Nucleus accumbens (tissue), 56 donors: ENCODE measurements at places on chromosomes 4 and X.

DNA sequence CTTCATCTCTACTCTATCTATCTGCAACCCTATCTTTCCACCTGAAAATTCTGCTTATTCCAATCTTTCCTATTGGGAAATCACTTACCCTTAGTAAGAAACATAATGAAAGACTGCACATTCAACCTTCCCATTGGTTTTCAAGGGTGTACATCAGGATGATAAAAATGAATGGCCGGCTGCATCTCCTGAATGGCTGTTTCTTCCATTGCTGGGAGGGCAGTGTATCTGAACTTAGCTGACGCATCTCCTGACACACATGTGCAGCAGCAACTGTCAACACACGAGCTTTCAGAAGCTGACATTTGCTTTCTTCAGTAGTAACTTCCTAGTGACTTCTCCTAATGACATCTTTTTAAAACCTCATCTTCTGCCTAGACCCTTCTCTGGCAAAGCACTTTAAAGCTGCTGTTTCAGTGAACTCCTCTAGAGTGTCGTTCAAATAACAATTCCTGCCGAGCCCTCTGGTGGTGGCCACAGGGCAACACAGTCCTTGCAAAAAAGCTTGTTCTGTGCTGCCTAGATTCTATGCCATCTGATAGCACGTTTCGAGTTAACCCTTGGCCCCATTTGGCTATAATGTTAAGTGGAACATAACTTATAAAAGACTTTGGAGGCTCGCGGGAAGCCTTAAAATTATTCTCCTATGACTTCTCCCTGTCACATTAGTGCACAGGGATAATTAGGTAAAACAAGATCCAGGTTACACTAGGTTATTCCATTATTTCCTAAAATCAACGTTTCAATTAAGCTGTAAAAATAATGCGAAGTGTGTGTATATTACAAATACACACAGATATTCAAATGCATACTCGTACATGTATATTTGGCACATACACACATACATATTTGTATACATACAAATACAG lies 2340.7 kb downstream of the PCDH7 start:
- DNase-seq, result peak; percentile 5

DNA sequence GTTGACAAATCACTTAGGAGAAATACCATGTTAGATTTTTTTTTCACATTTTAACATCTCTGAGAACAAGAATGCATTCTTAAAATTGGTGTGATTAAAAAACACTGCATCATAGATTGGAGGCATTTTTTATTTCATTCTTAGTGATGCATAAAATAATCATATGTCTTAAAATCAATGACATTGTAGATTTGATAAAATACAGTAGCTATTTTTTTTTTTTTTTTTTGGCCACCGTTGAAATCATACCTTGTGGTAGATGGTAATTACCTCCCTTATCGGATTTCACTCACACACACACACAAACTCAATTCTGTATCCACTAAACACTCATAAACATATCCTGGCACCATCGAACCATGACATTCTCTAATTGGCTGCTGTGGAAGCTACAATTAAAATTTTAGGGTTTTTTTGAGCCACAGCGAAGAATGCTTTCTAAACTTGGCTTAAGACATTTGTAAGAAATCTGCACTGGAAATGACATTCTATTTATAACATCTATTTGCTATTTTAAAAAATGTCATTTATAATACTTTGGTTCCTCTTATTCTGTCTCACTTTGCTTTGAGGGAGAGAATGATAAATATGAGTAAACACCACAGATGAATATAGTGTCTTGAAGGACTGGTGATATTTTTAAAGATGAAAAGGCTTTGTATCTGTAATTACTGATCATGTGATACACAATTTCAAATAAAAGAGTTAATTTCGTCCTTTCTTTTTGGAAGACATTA lies 60.1 kb downstream of the CCSER1 start:
- no peak for DNase-seq

DNA sequence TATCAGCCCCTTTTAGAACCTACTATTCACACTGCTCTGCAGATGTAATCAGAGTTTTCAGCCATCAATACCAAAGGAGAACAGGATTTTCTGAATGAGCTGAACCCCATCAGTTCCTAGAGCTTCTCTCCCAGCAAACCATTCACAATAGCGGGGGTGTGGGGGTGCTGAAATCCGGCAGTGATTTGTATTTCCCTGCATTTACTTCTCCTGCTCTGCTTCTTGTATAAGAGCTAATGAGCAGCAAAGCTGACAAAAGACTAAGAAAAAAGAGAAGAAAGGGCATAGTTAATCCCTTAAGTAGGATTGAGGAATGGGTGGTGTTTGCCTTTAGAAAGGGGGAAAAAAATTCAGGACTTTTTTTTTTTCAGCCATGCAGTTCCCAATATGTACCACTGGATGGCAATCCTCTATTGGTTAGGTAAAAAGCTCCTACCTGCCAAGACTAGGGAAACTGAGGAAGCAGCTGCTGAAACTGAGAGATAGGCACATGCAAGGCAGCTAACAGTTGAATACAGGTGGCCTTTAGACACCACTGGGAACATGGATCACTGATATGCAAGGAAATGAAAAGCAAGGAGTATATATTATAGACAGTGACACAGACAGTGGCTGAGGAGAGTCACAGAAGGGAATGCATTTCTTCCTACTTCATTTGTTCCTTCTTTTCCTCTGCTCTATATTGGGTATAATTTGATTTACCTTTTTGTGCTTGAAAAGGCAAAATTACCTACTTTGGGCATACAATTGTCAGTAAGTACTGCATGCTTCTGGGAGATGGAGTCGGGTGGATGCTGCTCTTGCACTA lies 217.9 kb downstream of the HS6ST2 start:
- DNase-seq, result no peak

- no peak for DNase-seq
Measured at GRCh38 chr4:6753103-6753560, 29.4 kb upstream of the KIAA0232 start.

GRCh38 chr4:159606835-159607234 lies 504.0 kb downstream of the RAPGEF2 start:
- no peak for DNase-seq

- no peak for DNase-seq
Measured at GRCh38 chrX:99117011-99117410, 1293.1 kb downstream of the PCDH19 start.

- no peak for DNase-seq
Measured at GRCh38 chr4:153148791-153149190, 55.5 kb upstream of the TRIM2 start.

- DNase-seq, result no peak
Measured at GRCh38 chrX:13983734-13984133, 46.0 kb downstream of the GEMIN8 start.

- no peak for DNase-seq
Measured at GRCh38 chr4:42594888-42595287, 62.0 kb downstream of the ATP8A1 start.

DNA sequence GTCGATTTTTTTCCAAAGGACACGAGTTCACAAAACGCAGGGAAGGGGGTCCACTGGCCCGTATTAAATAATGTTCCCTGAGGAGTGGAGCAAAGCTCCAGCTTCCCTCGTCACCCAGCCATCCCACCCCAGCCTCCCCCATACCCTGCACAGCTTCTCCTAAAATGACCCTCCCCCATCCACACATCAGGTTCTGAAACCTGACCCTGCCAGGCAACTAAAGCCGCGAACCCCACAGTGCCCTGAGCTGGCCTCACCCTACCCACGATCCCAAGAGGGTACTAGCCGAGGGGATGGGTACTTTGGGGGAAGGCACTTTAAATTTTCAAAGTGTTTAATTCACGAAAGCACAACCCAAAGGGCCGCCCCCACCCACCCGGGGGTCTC lies 634 bp downstream of the APOO start:
- no peak for DNase-seq

DNA sequence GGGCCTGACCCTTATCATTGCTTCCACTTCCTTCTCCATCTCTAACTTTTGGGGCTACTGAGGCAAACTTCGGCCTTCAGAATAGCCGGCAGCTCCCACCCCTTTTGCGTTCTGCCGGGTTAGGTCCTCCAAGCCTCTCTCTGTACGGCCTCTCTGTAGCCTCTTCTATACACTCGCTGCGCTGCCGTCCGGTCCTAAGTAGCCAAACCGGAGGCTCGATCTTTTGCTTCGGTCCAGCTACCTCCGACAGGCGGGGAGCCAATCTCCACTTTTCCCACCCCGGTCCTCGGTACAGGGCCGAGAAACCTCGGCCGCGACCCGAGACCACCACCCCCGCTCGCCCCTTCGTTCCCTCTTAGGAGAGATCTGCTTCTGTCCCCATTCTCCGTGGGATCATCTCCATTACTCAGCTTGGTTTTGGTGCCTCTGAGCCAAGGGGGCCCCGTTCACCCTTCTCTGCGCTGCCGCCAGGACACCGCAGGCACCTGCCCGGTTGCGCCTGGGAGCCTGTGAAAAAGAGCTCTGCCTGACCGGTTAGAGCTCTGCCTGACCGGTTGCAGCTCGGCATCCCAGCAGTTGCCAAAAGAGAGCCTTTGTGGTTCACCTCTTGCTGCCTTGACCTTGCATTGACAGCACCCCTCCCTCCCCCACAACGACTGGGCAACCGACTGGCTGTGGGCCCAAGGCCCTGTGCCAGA lies 1.0 kb upstream of the HTR2C start:
- no peak for DNase-seq

DNA sequence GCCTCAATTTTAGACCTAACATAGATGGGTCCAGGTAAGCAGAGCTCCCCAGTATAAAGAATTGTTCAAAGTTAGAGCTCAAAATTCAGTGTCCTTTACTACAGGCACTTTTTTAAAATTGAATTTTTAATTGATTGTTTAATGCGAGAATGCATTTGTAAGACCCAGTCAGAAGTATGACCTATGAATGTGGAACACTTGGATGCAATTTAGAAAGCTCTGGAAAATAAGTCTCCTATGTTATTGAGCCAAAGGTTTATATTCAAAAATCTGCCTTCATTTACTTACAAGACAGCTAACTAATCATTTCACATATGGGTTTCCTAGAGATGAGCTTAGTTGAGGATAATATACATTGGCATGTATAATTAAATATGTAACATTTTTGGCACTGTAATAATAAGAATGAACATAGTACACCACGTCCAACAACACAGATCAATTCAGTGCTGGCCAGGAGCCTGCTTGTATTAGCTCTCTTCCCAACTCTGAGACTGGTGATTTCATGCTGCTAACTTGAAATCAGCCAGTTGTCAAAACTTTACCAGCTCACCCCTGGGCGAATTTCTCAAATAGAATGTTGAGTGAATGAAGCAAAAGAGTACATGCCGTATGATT lies 197.2 kb upstream of the NPY2R start:
- no peak for DNase-seq
